ENCODE measurements at places on chromosomes 1 and 21.

GRCh38 chr1:74715236-74715502, 17.7 kb downstream of the CRYZ start:
- no peak for DNase-seq

DNA sequence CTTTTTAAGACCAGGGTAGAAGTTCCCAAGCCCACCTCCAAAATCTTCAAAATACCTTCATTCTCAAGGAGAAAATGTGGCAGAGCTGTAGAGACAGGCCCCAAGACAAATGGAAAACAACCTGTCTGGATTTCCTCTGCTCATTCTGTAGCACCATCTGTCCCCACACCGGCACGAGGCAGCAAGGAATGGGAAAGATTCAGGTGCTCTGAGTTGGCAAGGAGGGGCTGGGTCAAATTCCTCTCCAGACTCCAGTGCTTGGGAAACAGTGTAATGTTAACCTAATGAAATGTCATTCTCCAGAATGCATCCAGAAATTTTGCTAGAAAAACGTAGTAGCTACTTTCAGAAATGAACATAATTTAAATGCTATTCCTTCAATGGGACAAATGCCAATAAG, 9.3 kb downstream of the PABPC4 start:
- DNase-seq, result no peak

- no peak for DNase-seq
These were observed 74.6 kb downstream of the CAMK2N1 start for GRCh38 chr1:20411196-20411980.

GRCh38 chr1:184890539-184890973, 83.8 kb downstream of the NIBAN1 start:
- no peak for DNase-seq

DNA sequence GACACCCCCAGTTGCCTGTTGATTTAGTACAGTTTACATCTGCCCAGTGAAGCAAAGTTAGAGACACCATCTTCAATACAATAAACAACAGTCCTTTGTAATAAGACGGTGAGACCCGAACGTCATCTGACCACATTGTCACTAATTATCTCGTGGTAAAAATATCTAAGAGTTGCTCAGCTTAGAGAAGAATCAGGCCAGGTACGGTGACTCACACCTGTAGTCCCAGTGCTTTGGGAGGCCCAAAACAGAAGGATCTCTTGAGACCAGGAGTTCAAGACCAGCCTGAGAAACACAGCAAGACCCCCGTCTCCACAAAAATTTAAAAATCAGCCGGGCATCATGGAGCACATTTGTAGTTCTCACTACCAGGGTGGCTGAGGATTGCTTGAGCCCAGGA, 53.5 kb downstream of the CD34 start:
- no peak for DNase-seq

DNA sequence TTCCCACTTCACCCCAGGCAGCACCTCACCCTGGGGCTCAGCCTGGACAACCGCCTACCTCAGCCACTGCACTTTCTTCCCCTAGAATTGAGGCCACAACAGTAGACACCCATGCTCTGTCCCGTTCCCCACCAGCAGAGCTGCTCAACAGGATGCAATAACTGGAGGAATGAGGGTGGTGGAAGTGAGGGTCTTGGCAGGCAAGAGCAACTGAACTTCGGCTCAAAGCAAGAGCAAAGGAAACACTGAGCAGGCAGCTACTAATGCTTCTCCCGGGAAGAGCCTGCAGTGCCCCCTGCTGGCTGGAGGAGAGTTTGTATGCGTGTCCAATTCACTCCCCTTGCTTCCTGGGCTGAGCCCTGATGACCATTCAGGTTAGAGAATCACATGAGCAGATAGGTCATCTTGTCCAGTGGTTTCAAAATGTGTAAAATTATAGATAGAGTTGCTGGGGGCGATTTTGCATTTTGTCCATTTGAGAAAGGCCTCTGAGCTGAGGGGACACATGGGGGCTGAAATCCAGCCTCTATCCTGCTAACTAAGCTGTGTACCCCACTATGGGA, 13.9 kb downstream of the NT5C1A start:
- DNase-seq, result peak; percentile 81

DNA sequence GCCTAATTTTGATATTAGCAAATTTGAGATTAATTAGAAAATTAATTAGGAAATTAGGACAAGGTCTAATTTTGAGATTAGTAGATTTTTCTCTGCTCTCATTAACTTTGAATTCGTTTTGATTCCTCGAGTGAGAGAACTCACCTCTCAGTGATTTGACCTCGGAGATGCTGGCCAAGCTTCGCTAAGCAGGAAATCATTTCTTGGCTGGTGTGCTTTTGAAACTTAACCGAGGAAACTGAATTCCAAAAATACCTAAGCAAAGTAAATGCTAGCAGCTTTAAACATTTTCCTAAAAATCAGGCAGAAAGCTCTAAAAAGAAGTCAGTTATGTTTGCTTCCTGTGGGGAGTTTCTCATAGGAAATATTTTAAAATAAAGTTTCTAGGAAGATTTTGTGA, 34.9 kb downstream of the CDC14A start:
- no peak for DNase-seq

GRCh38 chr21:36973986-36974850, 7.7 kb upstream of the HLCS start:
- DNase-seq, result no peak

DNA sequence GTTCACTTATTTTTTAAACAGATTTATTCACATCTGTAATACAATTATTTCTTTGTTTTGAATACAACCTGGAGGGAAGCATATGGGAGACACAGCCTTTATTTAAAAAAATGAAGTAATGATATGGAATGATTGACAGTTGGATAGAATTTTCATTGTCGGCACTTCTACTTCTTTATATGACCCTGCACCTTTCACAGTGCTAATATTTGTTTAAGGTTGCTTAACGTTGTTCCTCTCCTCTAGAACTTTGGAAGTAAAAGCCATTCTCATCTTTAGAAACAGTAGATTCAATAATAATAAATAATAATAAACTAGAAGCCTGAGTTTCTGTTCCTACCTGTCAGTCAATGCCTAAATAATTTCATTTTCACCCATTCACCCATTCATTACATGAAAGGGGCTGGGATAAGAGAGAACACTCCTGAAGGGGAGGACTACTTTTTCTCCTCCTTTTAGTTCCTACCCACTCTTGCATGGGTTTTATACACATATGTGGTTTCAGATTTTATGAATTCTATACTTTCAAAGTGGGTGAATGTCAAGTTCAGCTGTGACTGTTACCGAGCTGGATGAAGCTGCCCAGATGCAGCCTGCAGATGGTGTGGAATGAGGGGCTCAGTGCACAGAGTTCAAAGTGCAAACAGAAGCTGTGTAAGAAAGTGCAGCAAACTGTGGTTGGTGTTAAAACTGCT, 9.4 kb downstream of the RUNX1 start:
- no peak for DNase-seq

DNA sequence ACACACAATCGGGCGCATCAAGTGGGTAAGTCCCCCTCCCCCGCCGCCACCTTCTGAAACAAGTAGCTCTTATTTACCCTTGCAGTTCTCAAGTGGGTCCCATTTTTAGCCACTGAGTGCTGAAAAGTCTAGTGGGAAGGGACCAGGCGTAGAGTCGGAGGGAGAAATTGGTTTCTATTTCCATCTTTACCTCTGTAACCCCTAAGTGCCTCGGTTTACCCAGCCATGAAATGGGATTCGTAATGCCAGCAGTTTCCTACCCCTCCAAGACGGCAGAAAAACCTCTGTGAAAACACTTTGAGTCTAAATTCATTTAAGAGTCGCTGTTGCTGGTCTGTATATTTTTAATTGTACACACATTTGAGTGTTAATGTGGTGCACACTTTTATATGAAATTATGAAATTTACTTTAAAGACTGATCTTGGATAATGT, 928 bp downstream of the TLCD4 start:
- no peak for DNase-seq
